Stimulated activated naive CD4-positive, alpha-beta T cell (primary cell): ENCODE measurements at places on chromosomes 13 and 19.

- DNase-seq, result no peak
Observed at GRCh38 chr19:42532891-42533290, 4.6 kb upstream of the CEACAM1 start.

- no peak for DNase-seq
Observed at GRCh38 chr19:1822210-1822609, 10.1 kb upstream of the ATP8B3 start.

DNA sequence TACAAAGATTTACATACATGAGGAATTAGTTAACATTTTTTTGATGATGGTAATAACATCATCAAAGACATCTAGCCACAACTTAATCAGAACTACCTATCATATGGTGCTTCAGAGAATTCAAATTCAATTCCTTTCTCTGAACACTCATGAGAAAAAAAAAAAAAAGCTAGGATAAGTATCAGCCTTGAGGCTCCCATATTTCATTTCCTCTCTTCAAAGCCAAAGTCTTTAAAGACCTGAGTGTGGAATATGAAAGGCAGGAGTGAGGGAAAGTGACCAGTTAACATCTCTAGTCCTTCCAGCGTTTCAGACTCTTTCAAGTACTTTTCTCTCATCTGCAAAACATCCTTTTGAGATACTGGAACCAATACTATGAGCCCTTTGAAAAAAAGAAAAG, 137.5 kb downstream of the DCLK1 start:
- DNase-seq, result no peak

GRCh38 chr13:44283600-44283999, 90.0 kb upstream of the SERP2 start:
- DNase-seq, result no peak

GRCh38 chr19:35935911-35936737, at the start of gene LRFN3:
Gene LRFN3, plus strand, starts transcription at chr19:35936374. Its CDS starts 3,052 bp downstream, at chr19:35939426.
- DNase-seq, result peak; percentile 35

GRCh38 chr19:52221831-52222375, 32.1 kb downstream of the PPP2R1A start:
- DNase-seq, result no peak

DNA sequence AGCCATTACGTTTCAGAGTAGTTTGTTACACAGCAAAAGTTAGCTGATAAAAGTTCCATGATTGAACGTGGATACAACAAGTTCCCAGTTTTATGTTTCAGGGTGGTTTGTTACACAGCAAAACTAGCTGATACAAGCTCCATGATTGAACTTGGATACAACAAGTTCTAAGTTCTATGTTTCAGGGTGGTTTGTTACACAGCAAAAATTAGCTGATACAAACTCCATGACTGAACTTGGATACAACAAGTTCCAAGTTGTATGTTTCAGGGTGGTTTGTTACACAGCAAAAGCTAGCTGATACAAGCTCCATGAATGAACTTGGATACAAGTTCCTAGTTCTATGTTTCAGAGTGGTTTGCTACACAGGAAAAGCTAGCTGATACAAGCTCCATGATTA, 47.6 kb downstream of the INSR start:
- no peak for DNase-seq

DNA sequence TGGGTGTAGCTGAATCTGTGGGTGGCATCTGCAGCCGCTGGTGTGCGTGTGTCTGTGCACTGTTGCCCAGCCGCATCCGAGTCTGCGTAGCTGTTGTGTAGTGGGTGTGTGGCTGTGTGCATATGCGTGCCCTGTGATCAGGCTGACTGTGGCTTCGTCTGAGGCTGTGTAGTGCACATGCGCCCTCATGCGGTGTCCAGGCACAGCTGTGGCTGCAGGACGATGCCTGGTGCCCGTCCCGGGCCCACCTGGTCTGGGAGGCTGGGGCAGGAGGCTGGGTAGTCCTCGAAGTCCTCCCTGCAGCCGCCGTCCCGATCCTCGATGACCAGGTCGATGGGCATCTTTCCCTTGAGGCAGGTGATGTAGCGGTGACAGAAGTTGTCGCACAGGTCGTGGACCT, 4.9 kb downstream of the MEIS3 start:
- DNase-seq, result no peak

GRCh38 chr13:23739596-23739995, 149.6 kb downstream of the MIPEP start:
- DNase-seq, result no peak

DNA sequence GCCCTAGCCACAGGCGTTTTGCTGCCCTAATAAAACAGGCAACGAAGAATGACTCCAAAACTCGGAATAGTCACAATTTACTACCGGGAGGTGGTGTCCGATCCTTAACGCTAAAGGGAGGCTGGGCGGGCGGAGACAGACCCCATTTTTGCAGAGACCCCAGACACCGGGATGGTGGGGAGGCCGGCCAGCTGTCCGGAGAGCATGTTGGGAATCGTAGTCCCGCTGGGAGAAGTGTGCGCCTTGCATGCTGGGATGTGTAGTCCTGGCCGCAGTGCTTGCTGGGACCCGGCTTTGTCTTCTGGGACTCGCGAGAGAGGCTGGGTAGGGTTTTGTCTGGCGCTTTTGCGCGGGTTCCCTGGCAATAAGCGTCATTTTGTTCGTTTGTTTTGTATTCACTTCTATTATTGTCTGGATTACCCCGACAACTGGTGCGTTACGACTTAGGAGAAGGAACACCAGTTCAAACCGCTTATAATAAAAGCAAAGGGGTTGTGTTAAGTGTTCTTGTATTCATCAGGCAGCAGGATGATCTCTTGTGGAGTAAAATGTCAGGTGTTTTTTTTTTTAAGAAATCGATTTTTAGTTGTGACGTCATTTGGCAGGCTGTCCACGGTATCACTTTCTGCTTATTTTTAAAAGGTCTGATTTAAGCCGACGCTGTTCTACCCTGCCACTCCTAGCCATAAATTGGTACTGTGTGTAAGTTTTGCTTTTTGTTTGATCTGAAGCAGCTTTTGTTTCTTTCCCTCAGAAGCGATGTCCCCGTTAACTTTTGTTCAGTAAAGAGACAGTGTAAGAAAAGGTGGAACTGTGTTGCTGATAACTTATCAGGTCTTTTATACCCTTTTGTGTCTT, 676 bp upstream of the HSPH1 start:
- peak; percentile 100 for DNase-seq

DNA sequence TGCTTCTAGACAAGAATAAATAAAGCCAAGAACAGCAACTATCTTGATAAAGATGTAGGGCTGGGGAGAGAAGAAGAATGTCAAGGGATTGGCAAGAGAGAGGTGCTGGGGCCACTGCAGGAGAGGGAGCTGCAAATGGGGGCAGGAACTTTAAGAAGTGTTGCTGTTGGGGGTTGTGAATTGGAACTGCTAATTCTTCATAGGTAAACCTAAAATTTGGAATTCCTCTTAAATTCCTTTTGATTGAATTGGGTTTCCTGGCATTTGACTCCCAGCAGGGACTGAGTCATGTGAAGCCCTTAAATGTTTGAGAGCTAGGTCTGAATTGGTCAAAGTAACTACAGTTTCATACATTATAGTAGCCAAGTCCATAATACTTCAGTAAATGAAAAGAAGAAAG, 305.6 kb upstream of the TMTC4 start:
- no peak for DNase-seq
